ENCODE measurements at places on chromosomes 2 and 18. TPM values are rescaled to one million over a fixed set of nuclear protein-coding genes. Genes with fewer than 3 reads are reported as not detected.

DNA sequence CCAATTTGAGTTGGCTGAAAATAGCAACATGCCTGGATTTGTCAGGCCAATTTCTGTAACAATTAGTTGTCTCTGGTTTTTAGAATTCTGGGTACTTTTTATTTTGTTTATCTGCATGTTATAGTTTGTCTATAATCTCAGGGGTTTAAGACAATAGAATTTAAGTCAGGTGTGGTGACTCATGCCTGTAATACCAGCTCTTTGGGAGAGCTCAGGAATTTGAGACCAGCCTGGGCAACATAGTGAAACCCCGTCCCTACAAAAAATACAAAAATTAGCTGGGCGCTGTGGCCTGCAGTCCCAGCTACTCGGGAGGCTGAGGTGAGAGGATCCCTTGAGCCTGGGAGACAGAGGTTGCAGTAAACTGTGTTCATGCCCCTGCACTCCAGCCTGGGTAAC is 114.4 kb upstream of the GLS start:
- no peak for DNase-seq

DNA sequence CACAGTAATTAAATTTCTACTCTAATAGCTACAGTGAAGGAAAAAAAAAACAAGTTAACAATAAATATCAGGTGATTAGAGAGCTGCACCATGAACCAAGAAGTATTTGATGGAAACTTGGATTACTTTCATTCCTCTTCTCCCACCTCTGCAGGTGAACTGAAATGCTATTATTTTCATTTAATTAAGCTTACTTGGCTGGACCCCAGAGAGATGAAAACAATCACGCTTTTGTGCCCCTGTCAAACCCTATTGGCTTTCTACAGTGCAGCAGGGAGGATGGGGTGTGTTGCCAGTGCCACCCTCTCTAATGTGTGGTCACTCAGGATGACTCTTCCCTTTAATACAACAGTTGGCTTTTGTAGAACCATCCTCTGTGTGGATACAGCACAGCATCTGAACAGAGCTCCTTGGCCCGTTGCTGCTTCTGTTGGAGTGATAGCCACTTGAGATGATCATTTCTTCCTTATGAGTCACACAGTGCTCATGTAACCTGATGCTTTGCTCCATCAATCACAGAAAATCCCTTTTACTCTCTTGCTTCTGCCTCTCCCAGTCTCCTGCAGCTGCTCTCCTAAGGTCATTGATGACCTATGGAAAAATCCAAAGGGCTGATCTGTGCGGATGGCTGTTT is 5.5 kb upstream of the ARL4C start:
- DNase-seq, result no peak

GRCh38 chr2:8737571-8738175 is 55.8 kb downstream of the ID2 start:
- no peak for DNase-seq

REL gene
- 5.6 TPM for total RNA-seq

- DNase-seq, result no peak
Observed at GRCh38 chr2:29249666-29250253, 134.5 kb downstream of the CLIP4 start.

GRCh38 chr18:45373286-45373880 is 241.9 kb upstream of the SLC14A2 start:
- no peak for DNase-seq

GRCh38 chr18:60809937-60810336 is 437.4 kb upstream of the MC4R start:
- DNase-seq, result no peak

All from left ventricle myocardium superior (tissue), 1 donor.